ENCODE measurements at places on chromosomes 3 and 15.

DNA sequence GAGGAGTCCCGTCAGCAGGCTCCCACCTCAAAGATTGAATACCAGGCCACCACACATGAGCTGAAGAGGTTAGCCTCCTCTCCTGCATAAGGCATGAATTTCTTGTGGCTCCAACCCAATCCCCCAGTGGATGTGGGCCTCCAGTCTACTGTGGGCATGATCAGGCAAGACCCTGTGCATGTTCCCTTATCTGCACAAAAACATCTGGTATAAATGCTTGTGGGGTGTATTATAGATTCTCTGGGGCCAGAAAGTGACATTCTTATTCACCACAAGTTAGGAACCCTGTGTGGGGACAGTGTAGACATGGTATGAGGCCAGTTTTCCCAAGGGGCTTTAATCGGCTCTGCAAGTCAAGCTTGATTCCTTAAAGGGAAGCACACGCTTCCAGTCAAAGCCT is 18.2 kb upstream of the UBP1 start:
- no peak for DNase-seq

DNA sequence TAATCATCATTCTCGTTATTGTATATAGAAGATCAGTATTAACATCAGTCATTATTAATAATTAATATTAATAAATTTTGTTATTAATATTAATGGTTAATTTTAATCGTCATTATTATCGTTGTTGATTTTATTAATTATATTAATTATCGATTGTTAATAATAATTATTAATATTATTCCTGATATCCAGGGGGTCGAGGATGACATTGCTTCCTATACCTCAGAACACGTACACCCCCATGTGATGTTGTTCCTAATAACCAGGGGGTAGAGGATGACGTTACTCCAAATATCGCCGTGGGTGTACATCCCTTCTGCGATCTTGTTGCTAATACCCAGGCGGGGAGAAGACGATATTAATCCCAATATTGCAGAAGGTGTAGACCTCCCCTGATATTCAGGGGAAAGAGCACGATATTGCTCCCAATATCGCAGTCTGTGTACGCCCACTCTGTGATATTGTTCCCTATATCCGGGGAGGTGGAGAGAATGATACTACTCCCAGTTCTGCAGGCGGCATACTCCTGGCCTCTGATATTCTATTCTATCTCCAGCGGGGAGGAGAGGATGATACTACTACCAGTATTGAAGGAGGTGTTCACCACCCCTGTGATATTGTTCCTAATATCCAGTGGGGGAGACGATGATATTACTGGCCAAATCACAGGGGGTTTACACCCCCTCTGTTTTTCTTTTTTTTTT is 22.3 kb upstream of the BMF start:
- no peak for DNase-seq

GRCh38 chr3:109563149-109563548 is 225.8 kb upstream of the DPPA4 start:
- peak; percentile 6 for DNase-seq

GRCh38 chr3:179958143-179958542 is 78.6 kb downstream of the PEX5L start:
- no peak for DNase-seq

- DNase-seq: no peak
These were observed 885 bp upstream of the LSG1 start for GRCh38 chr3:194672876-194673275.

- no peak for DNase-seq
These were observed 1346.1 kb upstream of the EPHA6 start for GRCh38 chr3:95468331-95468730.

DNA sequence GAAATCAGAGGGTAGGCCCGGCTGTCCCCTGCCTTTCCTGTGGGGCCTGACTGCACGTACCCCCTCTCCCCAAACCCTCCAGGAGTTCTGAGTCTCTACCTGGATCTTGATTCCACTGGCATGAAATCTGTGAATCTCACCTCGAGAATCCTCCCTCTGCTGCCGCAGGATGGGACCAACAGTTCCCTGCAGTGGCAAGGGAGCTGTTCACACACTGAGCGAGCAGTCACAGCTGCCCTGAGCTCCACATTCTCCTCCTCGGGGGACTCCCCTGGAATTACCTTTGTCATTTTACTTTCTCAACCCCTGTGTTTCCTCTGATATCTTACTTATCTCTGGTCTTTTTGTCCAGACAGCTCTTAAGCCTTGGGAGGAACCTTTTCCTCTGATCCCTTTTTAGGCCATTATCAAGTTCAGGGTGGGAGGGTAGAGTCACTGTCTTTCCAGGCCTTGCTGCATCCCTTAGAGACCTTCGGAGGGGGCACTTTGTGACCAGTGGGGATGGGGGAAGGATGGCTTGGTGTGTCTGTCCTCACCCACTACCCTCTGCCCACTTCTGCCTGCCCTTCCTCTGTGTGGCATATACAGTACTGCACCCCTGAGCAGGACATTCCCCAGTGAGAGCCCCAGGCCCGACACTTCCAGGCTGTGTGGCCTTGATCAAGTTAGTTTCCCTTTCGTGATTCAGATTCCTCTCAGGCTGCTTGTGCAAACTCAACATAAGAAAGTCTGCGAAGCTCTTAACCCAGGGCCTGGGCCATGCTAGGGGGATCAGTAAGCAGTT is 42.0 kb downstream of the CACNA2D3 start:
- DNase-seq: no peak

GRCh38 chr3:149115114-149115513 is 14.3 kb upstream of the HPS3 start:
- no peak for DNase-seq
